ENCODE measurements at places on chromosomes 2 and 18. TPM values are rescaled to one million over a fixed set of nuclear protein-coding genes. Genes with fewer than 3 reads are reported as not detected.

Gene ZNF396
- total RNA-seq = 0.89 TPM

Gene SPP2
- total RNA-seq = not detected

Gene KCNS3
- total RNA-seq = 9.6 TPM

Gene R3HDM1
- 10.6 TPM for total RNA-seq

Gene LYPD6B
- not detected for total RNA-seq

Gene CLEC4F
- total RNA-seq = not detected

Gene DAPL1
- total RNA-seq = not detected

Gene TUBA3E
- not detected for total RNA-seq

Gene ERFE
- 2.1 TPM for total RNA-seq

Gene ELP2
- total RNA-seq = 86.2 TPM
